Activated naive CD4-positive, alpha-beta T cell treated with anti-CD3 and anti-CD28 coated beads for 36 hours (primary cell): ENCODE measurements at places on chromosomes 6 and 20. TPM values are rescaled to one million over a fixed set of nuclear protein-coding genes. Genes with fewer than 3 reads are reported as not detected.

Gene SIRPG
- total RNA-seq: 36.3 TPM

Gene FGD2
- total RNA-seq: 0.48 TPM

Gene SLC22A7
- not detected for total RNA-seq

Gene OR12D3
- not detected for total RNA-seq

Gene SLC13A3
- not detected for total RNA-seq

Gene HFE
- 0.57 TPM for total RNA-seq

Gene OR2W1
- not detected for total RNA-seq

Gene ULBP1
- 2.8 TPM for total RNA-seq

Gene TCF21
- not detected for total RNA-seq

Gene CALHM5
- not detected for total RNA-seq

Gene COL21A1
- not detected for total RNA-seq

GRCh38 chr6:156955494-156956183, 178.5 kb downstream of the ARID1B start:
- no peak for DNase-seq

DNA sequence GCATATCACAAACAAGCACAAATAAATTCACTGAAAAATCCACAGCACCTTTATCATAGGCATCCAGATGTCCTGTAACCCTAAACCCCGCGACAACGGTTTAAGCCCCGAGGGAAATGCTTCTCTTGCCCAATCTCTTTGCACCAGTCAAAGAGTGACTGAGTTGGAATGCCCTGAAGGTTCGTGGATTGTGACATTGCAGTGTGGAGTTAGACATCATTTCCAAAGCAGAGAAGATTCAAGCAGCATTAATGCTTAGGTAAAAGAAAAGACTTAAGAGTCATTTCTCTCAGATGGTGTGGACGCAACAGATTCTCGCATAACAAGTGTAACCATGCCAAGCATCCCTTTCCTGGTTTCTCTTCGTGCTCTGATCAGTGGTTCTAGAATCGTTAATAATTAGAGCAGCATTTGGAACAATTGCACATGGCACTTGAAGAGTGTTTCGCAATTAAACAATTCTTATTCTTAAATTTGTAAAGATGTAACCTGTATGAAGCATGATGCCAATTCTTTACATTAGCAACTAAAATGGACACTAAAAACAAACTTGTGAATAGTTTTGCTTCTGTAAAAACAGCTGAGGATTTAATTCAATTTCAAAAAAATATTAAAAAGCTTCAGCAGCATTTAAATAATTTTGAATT, 121.6 kb downstream of the HIVEP2 start:
- no peak for DNase-seq

DNA sequence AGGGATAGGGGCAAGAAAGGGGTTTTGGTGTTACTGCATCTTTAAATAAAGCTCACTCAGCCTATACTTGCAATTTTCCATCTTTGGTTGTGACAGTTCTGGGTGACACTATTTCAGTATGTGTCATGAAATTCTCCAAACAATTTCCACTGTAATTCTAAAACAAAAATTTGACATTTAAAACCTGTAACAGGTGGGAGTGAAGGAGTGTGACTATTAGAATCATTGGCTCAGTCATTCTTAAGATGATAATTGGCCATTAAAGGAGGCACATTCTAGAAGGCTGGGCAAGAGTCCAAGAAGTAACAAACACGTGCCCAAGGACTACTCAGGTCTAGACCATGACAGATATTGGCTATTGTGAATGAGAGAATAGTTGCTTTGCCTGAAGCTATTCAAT, 153.3 kb upstream of the ARG1 start:
- DNase-seq: no peak

GRCh38 chr6:41892921-41893564, 2.1 kb downstream of the USP49 start:
- no peak for DNase-seq

DNA sequence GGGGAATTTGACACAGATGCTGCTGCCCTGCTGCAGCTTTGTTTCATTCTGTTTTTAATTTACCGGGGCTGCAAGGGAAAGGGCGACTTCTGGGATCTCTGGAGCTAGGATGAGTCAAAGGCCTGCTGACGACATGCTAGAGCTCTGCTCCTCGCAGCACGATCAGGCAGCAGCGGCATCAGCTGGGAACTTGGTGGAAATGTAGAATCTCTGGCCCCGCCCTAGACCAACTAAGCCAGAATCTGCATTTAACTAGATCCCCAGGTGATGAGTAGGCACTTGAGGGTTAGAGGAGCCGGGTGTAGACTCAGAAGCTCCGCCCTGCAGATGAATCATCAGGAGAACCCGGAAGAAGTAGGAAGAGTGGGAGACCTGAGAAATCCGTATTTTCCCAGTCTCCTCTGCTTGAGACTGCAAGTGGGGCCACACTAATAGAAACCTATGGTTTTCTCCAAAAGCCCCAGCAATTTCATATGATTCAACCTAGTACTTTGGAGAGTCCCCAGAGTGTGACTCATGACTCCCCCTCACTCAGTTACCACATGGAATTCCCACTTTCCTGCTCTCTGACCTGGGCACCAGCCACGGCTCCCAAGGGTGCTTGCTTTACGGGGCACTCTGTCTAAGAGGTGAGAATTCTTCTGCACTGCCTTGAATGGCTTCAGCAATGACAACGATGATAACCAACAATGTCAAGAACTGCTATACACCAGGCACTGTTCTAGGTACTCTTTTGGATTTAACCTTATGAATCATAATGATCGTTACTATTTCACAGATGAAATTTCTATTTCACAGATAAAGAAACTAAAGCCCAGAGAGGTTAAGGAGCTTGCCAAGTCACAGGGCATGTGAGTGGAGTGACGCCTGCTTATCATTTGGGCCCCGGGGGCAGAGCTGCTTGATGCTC, 18.1 kb downstream of the TUBB2B start:
- DNase-seq: peak; percentile 81

DNA sequence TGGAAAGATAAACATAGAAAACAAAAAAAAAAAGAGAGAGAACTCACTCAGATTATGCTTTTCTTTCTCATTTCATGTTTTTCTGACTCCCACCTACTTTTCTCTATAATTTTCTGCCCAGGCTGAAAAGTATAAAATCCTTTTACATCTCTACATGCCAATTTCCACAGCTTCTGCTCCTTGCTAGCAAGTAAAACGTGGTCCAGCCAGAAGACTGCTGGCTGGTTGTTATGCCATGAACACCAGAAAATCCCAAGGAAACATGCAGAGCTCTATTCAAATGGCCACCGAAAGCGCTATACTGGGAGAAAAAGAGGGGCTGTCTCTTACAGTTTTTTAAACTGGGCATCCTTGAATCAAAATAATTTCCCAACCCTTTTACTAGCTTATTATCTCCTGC, 512.8 kb upstream of the ID4 start:
- no peak for DNase-seq

GRCh38 chr20:36666181-36666740, 20.3 kb upstream of the SLA2 start:
- no peak for DNase-seq

GRCh38 chr6:79250107-79250514, 15.6 kb upstream of the HMGN3 start:
- peak; percentile 15 for DNase-seq

DNA sequence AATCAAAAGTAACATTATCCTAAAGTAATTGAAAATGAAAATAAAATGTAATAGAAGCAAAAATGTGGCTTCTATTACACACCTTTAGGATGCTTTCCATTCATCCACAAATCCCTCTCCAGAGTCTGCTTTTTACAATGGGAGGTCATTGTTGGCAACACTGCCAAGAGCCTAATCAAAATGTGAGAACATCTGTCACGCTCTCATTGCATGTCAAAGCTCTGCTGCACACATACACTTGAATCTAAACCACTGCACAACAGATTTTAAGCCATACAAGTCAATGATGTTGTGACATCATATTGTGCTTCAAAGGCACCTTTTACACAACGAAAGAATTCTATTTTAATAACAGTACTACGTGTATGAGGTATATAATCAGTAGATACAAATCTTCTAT, 82.1 kb downstream of the PREP start:
- no peak for DNase-seq

GRCh38 chr6:38955861-38956260, 92.7 kb upstream of the GLP1R start:
- DNase-seq: no peak

- no peak for DNase-seq
Measured at GRCh38 chr20:15302075-15302474, 964.7 kb upstream of the FLRT3 start.
